SJSA1 (cell line): ENCODE measurements at places on chromosomes 7 and 10. TPM values are rescaled to one million over a fixed set of nuclear protein-coding genes. Genes with fewer than 3 reads are reported as not detected.

DNA sequence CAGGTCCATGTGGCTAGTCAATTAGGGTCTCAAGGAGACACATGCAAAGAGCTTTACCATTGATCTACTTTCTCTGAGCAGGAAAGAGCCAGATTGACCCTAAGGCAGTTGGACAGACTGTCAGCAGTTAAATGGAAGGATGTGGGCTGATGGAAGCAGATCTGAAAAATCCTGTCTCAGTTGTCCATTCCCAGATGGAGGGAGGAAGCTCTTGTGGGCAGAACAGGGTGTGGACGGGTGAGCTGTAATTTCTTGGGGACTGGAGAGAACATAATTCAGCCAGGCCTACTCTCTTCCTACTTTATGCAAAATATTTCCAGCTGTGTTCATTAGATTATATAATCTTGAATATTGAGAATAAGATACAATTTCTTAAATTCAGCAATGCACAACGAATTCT is 163.6 kb downstream of the GNAT3 start:
- no peaks in the 10 kb centered on the region for H3K36me3 ChIP-seq
- DNase-seq = no peak
- H3K4me3 ChIP-seq = no peak overlapping the region
- no peak overlapping the region for H3K27ac ChIP-seq
- no peaks in the 10 kb centered on the region for H3K4me1 ChIP-seq

DNA sequence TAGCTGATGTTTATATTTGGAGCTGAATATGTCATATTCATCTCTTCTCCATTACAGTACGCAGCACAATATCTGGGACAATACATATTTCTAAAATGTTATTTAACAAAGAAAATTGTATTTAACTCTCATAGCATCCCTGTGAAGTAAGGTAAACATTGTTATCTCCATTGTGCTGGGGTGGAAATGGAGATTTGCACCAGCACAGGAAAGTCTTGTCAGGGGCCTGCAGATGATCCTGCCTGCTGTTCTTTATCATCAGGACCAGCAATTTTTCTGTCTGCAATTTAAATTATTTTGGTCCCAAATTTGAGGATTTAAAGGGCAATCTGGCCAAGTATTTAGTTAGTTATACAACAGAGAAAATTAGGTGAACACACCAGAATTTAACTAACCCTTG is 144.4 kb downstream of the CPED1 start:
- no peak overlapping the region for H3K4me3 ChIP-seq
- peaks cover 30% of the 10 kb centered on the region for H3K36me3 ChIP-seq
- no peaks in the 10 kb centered on the region for H3K4me1 ChIP-seq
- H3K27ac ChIP-seq = no peak overlapping the region

LRRN3 gene
- 0.22 TPM in 1 of 2 replicates, not detected in the other for total RNA-seq

DNA sequence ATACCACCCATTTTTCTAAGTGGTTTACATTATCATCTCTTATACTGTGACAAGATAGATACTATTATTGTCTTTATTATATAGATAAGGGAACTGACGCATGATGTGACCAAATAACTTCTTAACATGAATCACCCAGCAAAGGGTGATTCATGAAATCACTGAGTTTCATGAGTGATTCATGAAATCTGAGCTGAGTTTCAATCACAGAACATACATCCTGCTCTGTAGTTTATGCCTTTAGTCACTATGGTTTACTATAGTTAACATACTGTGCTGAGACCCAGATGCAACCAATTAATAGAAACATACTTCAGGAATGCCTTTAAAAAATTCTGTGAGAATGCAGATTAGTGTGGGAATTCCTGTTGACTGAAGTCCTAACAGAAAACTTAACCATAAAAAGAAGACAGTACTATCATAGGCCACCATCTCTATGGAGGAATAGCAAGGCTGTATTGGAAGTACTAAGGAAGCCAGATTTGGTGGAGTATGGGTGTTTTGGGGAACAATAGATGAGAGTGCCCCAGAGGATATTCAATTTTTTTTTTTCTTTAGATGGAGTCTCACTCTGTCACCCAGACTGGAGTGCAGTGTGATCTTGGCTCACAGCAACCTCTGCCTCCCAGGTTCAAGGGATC is 43.1 kb upstream of the SEMA3A start:
- H3K27ac ChIP-seq = peak overlapping the region; percentile 80
- no peak overlapping the region for H3K4me3 ChIP-seq
- DNase-seq = no peak
- peaks cover 30% of the 10 kb centered on the region for H3K4me1 ChIP-seq
- no peaks in the 10 kb centered on the region for H3K36me3 ChIP-seq
- H3K27me3 ChIP-seq = no peaks in the 10 kb centered on the region
